ENCODE measurements at places on chromosomes 3 and 15.

- DNase-seq, result no peak
Measured at GRCh38 chr3:157122116-157122515, 37.8 kb downstream of the CCNL1 start.

DNA sequence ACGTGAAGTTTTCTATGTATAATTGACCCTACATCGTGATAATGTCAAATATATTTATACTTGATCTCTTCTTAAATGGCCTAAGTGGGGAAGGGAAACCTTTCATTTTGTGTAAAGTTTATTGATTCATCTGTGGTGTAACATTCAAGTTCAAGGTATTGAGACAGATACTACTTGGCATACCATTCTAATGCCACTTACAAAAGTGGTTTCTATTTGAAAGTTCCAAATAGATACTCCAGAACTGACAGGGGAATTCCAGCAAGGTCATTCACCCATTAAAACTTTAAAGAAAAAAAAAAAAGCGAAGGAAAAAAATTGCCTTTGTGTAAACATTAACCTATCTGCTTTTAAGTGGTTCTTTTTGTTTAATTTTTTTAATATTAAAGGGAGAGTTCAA, 45.3 kb upstream of the MAP3K13 start:
- DNase-seq, result no peak

DNA sequence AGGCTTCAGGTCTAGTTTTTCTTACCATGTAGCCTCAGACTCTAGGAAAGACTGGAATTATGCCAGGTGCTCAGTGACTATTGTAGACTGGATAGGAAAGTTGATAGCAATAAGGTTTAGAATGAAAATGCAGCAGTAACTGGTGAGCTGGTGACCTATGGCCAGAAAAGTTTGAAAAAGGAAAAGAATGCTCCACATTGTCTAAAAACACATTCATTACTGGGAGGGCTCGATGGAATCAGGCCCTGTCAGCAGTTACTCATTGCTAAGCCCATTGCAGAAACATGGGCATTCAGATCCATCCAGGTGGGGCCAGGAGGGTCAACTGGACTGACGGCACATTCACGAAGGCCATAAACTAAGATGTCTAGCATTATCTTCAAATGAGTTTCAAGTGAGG, 8.7 kb upstream of the MBNL1 start:
- no peak for DNase-seq

GRCh38 chr3:116000311-116000710, 377.0 kb downstream of the GAP43 start:
- DNase-seq, result no peak

DNA sequence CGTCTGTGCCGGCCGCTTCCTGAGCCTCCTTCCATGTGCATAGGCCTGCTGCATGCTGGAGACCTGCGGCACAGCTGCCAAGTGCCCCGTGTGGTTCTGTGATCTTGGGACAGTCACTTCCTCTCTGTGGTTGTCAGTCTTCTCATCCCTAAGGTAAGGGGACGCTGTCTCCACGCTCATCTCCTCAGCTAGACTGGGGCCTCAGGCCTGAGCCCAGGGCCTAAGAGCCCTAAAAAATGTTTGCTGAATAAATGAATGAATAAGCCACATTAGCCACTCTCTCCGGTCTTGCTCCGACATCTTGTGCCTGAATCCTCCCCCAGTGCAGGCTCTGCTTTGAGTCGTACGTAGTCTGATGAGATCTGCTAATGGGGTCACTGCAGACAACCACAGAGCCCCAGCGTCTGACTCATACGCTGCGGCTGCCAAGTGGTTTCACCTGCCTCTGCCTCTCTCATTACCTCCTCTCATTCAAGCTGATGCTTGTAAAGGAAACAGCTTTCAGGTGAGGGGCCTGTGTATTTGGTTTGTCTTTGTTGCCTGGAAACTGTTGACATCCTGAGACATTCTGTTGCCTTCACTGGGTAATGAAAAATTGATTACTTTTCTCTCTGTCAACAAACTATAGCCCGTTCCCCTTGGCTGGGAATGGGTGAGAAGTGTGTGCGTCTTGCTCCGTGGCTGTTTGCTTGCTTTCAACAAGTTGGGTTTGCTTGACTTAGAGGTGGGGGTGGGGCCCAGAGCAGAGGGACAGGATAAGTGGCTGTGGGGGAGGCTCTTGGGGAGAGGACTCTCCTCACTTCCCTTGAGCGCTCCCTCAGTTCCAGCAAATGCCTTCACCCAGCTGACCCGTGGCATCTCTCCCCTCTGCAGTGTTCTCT, 15.9 kb downstream of the RPLP1 start:
- DNase-seq, result no peak

DNA sequence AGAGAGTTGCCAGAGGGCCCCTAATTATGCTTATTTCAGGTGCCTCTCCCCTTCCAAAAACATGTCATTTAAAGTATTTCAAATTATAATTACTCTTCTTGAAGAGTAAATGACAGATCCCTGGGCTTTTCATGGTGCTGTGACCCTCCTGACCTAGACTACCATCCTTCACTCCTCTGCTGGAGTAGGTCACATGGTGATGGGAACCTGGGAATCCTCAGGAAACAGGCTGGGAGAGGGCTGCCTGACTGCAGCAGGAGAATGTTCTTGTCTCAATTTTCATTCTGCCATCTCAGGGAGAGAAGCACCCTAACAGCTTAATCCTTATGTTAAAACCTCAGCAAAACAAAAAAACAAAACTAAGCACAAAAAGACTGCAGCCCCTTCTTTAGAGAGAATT, 24.6 kb downstream of the PGBD4 start:
- DNase-seq, result no peak

DNA sequence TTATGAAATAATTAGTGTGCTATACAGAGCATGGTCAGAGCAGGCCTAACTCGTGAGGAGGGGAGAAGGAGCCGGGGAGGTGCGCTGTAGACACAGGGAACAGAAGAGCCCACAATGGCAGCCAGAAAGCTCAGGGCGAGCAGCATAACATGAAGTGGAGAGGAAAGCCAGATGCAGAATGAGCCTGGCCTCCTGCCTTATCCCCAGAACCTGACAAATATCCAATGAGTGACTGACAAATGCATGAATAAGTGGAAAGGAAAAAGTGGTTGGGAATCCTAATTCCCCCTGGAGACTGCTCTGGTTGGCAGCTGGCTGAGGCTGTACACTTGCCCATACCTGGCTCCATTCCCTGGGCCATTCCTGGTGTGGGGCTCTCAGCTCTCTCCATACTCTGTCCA, 9.2 kb upstream of the MST1R start:
- DNase-seq, result peak; percentile 45

DNA sequence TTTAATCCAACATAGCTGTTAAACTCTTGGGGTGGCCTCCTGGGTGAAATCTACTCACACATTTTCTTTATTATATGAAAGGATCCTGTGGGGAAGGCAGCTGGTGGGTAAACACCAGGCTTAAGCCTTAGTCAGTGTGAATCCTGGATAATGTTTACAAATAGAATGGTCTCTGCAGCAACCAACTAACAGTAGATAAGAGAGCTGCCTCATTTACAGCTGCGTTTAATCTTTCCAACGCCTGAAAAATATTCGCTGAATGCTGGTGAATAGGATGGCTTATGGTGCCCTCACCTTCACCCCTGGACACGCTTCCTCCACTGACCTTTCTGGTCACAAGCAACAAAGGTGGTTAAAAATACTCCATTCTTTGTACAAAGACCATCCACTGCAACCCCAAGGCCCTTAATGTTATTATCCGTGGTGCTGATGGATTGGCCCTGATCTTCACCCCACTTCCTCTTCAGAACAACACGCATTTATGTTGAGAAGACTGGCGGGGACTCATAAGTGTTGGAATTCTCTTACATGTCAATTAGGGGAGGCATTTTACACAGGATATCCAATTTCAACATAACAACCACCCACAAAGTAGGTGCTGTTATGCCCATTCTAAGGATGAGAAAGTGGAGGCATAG, 120.0 kb upstream of the FRMD4B start:
- no peak for DNase-seq

GRCh38 chr3:42403737-42404136, 6.7 kb downstream of the LYZL4 start:
- DNase-seq, result no peak

- DNase-seq, result no peak
Measured at GRCh38 chr15:52308446-52309153, 13.0 kb upstream of the MYO5C start.

GRCh38 chr3:13265016-13265415, 155.1 kb downstream of the NUP210 start:
- DNase-seq, result no peak

DNA sequence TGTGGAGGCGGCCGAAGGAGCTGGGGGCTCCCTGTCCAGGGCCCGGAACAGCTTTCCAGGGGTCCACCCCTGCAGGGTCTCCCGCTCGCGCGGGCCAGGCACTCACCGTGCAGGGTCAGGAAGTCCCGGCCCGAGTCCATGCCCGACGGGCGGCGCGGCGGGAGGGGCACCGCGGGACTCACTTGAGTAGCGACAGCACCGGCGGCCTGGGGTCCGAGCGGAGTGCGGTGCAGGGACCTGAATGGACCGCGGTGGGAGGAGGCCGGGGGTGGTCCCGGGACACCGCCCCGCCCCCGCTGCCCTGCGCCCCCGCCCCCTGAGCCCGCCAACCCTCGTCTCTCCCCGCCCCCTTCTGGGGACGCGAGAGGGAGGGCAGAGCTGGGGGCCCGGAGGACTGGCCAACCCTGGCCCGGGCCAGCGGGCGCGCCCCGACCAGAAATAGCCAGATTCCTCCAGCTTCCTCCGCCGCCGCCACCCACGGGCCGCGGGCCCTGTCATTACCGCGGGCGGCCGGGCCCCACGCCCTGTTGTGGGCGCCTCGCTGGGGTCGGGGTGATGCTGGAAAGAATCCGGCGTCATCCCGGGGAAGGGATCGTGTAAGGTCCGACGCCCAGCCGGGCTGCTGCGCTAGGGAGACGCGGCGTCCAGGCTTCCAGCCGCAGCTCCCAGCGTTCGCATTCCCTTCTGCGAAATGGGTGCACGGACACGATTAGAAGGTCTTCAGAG, at the start of gene PLCD1:
PLCD1 (minus strand) TSS at position 243 of the 726 bp plus-strand sequence; CDS start at position 140, 103 bp downstream.
- DNase-seq, result peak; percentile 72

DNA sequence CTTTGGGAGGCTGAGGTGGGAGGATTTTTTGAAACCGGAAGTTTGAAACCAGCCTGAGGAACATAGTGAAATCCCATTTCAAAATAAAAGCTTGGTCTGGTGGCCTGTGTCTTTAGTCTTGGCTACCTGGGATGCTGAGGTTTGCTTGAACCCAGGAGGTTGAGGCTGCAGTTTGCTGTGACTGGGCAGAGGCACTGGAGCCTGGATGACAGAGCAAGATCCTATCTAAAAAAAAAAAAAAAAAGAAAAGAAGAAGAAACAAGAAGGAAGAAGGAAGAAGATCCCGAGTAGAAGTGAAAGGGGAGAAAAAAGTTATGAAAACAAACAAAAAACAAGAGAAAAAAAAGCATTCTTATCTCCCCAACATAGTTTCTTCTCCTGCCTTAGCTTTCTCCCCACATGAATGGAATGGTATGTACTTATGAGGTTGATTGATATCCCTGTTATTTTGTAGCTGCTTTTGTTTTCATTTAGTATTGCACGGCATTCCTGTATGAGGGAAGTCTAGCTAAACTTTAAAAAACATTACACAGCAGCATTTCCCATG, 42.4 kb downstream of the TMEM40 start:
- no peak for DNase-seq

DNA sequence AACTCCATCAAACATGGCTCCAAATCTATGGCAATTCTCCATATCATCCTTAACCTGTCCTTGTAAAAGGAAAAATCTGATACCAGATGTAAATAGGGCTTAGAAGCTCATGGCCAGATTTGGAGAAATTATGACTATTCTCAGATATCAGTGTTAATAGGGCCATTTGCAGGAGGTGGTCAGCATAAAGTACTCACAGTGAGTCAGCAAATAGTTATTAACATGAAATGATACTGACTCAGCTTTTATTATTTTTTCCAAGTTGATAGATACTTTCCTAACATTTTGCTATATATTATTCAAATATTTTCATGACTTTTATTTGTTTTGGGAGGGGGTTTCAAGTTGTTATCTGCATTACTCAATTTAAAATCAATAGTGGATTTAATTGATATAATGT, 255.8 kb downstream of the MFSD1 start:
- no peak for DNase-seq

DNA sequence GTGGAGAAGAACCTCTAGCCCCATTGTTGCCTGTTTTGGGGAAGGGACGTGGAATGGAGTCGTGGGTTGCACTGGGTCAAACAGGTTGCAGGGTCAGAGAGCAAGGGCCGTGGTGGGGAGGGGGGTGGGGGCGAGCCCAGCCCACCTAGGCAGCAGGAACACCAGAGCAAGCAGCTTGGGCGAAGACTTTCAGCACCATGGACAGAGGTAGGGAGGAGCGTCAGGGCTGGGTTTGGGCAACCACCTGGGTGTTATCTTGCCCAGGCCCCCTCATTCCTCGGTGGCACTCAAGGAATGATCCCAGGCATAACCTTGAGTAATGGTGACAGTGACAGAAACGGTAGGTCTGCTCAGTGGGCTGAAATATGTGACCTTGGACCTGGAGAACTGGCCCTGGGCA, 45.9 kb upstream of the TMEM115 start:
- no peak for DNase-seq

Measured in glutamatergic neuron (in vitro differentiated cells).